ENCODE measurements at places on chromosomes 6 and 20.

GRCh38 chr6:160058603-160059215 lies 62.9 kb upstream of the SLC22A1 start:
- DNase-seq, result no peak

DNA sequence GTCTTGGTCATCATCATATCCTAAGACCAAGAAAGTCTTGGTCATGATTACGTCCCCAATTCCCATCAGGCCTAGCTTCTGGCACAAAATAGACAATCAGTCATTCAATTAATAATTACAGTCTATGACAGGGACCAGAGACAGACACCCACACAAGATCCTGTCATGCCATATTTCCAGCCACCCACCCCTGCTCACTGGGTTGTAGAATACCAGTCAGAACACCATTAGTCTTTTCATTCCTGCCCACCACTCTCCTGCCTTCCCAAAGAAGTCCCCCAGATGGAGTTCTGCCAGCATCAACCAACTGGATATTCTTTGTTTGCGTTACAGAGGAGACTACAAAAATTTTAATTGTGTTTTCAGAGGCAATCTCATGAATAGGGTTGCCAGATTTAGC lies 81.0 kb downstream of the BCAS1 start:
- DNase-seq, result no peak

- peak; percentile 0 for DNase-seq
Measured at GRCh38 chr20:48143435-48144081, 358.3 kb upstream of the SULF2 start.

DNA sequence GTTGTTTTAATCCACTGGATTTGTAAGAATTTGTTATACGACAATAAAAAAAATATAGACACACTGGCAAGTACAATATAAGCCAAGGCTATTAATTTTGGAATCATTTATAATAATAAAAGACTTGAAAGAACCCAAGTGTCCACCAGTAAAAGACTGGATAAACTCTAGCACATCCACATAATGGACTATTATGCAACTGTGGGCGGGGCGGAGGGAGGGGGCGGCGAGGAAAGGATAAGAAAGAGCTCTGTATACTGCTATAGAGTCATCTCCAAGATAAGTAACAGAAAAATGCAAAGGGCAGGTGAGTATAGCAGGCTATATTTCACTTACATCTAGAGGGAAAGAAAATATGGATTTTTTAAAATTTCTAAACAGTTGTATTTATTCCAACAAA lies 123.3 kb downstream of the TBC1D32 start:
- no peak for DNase-seq

- no peak for DNase-seq
Measured at GRCh38 chr6:110990840-110991576, 9.2 kb downstream of the RPF2 start.

DNA sequence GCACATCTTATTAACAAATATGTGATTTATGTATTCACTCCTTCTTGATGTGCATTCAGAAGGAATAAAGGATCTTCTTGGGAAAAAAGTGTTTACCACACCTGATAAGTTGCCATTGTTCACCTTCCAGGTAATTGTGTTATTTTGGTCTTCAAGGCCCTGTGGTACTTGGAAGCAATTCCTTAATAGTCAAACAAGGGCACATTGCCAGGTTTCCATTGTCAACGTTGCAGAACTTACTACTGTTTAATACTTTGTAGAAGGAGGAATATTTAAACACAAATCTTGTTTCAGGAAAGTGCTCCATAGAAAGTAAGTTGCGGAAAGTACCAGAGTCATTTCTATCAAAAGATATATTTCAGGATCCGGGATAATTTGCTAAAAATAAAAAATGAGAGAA lies 129.5 kb upstream of the SGK1 start:
- no peak for DNase-seq

GRCh38 chr6:34888514-34888856 lies 570 bp upstream of the ANKS1A start:
- DNase-seq, result no peak

- no peak for DNase-seq
Measured at GRCh38 chr6:136503303-136504029, 46.8 kb downstream of the MAP7 start.

DNA sequence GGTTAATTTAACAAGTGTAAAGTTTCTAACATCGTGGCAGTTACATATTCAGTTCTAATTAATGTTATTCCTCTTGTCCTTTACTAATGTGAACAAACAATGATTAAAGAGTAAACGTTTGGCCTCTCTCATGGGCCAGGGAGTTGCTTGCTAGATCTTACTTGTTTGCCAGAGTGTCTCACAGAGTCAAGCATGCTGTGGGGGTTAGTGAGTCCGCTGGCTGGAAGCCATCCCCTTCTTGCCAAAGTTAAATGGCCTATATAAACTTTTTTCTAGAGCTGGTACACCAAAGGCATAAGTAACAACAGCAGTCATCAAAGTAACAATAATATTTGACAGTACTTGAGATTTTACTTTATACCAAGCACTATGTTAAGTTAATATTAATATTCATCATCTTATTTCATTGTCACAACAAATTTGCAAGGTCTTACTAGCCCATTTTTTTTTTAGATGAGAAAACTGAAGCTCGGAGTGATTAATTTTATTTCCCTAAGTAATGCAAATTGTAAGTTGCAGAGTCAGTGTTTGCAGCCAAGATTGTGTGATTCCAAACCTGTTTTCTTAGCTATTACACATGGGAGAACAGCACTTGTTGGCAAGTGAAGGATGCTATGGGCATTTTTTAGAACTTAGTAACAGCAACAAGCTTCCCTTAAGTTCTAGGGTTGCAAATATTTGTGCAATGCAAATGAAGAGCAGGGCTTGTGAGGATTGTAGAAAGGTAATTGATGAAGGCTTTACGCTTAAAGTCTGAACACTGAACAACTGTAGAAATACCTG lies 224.5 kb downstream of the RFPL4B start:
- no peak for DNase-seq

- DNase-seq, result no peak
Measured at GRCh38 chr6:103167345-103168071, 1692.2 kb downstream of the HACE1 start.

DNA sequence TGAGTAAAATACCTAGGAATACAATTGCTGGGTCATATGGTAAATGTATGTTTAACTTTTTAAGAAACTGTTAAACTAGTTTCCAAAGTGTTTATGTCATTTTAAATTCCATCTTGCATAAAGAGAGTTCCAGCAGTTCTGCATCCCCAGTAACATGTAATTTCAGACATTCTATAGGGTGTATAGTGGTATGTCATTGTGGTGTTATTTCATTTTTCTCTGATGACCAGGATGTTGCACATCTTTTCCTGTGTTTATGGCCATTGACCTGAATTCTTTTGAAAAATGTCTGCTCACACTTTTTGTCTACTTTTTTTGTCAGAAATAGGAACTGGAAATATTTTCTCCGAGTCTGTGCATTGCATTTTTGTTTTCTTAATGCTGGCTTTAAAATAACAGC lies 128.9 kb downstream of the TMEM200A start:
- no peak for DNase-seq

- no peak for DNase-seq
Measured at GRCh38 chr20:50301165-50301564, 110.5 kb downstream of the CEBPB start.

GRCh38 chr6:158382491-158382890 lies 70.2 kb downstream of the TULP4 start:
- no peak for DNase-seq

DNA sequence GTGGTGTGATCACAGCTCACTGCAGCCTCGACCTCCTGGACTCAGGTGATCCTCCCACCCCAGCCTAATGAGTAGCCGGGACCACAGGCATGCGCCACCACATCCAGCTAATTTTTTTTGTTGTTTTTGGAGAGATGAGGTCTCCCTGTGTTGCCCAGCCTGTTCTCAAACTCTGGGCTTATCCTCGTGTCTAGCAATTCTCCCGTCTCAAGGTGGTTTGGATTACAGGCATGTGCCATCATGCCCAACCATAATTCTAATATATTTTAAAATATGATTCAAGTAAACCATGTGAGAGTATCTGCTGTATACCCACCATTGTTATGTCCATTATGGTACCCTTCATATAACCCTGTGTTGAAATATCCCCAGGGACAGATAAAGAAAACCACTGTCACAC lies 60.3 kb upstream of the C20orf144 start:
- no peak for DNase-seq

- no peak for DNase-seq
Measured at GRCh38 chr6:145904391-145904790, 59.8 kb downstream of the SHPRH start.

GRCh38 chr6:151131324-151132007 lies 108.3 kb upstream of the AKAP12 start:
- DNase-seq, result no peak

DNA sequence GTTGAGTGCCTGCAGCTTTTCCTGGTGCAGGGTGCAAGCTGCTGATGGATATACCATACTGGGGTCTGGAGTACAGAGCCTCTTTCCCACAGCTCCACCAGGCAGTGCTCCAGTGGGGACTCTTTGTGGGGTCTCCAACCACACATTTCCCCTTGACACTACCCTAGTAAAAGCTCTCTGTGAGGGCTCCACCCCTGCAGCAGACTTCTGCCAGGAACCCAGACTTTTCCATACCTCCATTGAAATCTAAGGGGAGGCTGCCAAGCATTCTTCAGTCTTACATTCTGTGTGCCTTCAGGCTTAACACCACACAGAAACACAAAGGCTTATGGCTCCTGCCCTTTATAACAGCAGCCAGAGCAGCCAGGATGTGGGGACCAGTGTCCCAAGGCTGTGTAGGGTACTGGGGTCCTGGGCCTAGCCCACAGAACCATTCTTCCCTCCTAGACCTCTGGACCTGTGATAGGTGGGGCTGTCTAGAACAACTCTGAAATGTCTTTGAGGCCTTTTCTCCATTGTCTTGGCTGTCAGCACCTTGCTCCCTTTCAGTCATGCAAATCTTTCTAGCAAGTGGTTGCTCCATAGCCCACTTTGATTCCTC lies 65.7 kb downstream of the TBXT start:
- no peak for DNase-seq

GRCh38 chr6:168415993-168416530 lies 24.9 kb upstream of the SMOC2 start:
- DNase-seq, result no peak

- DNase-seq, result no peak
Measured at GRCh38 chr20:19212821-19213502, 520 bp downstream of the SLC24A3 start.

GRCh38 chr20:13426870-13427269 lies 205.8 kb downstream of the ISM1 start:
- no peak for DNase-seq

GRCh38 chr6:46490425-46491200 lies 636 bp downstream of the RCAN2 start:
- no peak for DNase-seq

DNA sequence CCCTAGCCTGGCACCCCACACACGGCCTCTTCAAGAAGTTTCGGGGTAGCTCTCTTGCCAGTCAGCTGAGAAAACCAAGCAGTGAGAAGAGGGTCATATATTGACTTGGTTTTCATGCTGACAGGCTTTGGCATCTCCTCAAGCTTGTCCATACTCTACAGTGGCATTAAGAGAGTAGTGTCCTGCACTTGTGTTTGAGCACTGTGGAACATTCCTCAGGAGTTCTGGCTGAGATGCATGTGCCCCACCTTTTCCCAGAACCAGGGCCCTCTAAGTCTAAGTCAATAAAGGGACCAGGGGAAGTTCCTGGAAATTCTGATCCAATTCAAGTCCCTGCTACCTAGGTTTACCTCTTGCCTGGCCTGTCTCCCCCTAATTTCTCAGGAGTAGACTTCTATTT lies 544.1 kb upstream of the FLRT3 start:
- no peak for DNase-seq

GRCh38 chr6:147310521-147310920 lies 106.3 kb downstream of the STXBP5 start:
- no peak for DNase-seq

GRCh38 chr6:63584125-63584514 lies 11.8 kb downstream of the LOC128125822 start:
- DNase-seq, result no peak

- no peak for DNase-seq
Measured at GRCh38 chr20:19408971-19409370, 196.5 kb downstream of the SLC24A3 start.

- DNase-seq, result no peak
Measured at GRCh38 chr6:16483315-16483875, 245.0 kb downstream of the GMPR start.

DNA sequence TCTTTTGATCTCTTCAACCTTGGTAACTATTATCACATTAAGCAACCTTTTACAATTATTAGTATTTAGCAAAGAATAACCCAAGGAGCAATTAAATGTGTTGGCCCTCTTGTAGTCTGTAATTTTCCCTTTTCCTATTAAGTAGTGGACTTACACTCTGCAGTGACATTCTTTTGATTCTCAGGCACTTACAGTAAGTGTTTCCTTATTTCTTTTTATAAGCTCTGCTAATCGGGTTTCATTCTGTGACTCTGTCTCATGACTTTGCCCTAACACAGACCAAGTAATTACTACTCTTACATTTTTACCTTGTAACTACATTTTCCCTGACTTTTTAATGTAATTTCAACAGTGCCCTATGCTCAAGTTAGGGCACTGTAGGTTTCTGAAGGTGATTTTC lies 104.0 kb upstream of the EPHA7 start:
- DNase-seq, result no peak

GRCh38 chr20:62025832-62026563 lies 39.7 kb downstream of the TAF4 start:
- no peak for DNase-seq

DNA sequence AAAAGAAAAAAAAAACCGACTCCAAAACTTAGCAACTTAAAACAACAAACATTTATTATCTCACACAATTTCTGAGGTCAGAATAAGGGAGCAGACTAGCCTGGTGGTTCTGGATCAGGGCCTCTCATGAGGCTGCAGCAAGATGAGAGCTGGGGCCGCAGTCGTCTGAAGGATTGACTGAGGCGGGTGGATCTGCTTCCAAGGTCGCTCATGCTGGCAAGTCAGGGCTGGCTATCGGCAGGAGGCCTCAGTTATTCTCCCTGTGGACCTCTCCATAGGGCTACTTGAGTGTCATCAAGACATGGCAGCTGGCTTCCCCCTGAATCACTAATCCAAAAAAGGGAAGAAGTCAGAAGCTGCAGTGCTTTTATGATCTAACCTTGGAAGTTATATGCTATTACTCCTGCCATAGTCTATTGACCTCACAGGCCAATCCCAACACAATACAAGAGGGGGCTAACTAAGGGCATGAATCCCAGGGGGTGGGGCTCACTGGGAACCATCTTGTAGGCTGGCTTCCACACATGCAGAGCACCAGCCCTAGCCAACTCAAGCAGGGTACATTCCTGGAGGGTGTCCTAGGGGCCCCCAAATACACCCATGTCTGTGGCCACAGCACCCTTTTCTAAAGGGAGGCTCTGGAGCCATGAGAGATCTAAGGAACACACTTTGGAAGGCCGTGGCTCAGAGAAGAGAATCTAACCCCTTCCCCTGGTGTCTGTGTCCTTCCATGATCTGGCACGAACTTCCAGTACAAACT lies 11.3 kb downstream of the EBF4 start:
- DNase-seq, result no peak
